RPMI7951 (cell line): ENCODE measurements at places on chromosomes 1 and 21. TPM values are rescaled to one million over a fixed set of nuclear protein-coding genes. Genes with fewer than 3 reads are reported as not detected.

DNA sequence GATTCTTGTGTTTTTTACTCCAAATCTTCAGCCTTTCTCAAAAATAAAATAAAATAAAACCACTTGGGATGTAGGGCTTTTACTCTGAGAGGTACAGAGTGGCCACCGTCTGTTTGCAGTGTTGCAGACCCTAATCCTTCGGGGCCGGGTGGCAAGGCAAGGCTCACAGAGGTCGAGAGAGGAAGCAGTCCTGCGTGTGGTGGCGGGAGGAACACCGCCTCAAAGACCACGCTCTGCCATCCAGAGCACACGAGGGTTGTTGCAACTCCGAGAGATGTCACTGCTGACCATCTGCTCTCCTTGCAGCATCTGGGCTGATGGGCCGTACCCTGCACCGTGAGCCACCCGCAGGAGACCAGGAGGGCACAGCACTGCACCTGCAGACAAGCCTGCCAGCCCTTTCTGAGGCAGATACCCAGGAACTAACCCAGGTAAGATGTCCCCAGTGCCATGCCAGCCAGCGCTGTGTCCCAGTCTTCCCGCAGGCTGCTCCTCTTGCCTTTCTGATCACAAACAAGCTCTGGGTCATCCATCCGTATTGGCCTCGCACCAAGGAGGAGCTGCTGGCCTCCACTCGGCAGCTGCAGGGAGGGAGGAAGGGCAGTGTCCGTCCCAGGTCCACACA is 31.5 kb downstream of the SNAP47 start:
- no peak for DNase-seq

DNA sequence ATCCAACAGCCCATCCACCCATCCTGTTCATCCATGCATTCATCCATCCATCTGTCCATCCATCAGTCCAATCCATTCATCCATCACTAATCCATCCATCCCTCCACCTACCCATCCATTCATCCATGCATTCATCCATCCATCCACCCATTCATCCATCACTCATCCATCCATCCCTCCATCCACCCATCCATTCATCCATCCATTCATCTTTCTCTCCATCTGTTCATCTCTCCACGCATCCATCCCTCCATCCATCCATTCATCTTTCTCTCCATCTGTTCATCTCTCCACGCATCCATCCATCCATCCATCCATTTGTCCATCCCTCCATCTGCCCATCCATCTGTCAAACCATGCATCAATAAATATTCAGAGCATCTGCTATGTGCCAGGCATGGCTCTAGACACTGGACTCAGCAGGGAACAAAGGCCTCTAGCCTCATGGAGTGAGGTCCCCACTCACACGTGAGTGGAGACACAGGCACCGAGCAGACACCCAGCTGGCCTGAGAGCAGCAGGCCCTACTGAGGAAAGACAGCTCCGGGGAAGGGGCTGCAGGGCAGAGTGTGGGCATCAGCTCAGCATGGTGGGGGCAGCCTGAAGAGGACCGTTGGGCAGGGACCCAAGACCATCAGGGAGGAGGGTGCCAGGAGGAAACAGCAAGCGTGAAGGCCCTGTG is 9.6 kb downstream of the KRTAP10-1 start:
- no peak for DNase-seq

GRCh38 chr21:46159390-46159789 is 4.0 kb upstream of the FTCD start:
- DNase-seq, result no peak

GRCh38 chr1:228956864-228957263 is 221.6 kb downstream of the RHOU start:
- DNase-seq, result no peak

GRCh38 chr1:231317306-231318014 is 20.2 kb downstream of the EXOC8 start:
- no peak for DNase-seq

- DNase-seq, result peak; percentile 36
These were observed 16.5 kb upstream of the ZC3H11B start for GRCh38 chr1:219629296-219629880.

DNA sequence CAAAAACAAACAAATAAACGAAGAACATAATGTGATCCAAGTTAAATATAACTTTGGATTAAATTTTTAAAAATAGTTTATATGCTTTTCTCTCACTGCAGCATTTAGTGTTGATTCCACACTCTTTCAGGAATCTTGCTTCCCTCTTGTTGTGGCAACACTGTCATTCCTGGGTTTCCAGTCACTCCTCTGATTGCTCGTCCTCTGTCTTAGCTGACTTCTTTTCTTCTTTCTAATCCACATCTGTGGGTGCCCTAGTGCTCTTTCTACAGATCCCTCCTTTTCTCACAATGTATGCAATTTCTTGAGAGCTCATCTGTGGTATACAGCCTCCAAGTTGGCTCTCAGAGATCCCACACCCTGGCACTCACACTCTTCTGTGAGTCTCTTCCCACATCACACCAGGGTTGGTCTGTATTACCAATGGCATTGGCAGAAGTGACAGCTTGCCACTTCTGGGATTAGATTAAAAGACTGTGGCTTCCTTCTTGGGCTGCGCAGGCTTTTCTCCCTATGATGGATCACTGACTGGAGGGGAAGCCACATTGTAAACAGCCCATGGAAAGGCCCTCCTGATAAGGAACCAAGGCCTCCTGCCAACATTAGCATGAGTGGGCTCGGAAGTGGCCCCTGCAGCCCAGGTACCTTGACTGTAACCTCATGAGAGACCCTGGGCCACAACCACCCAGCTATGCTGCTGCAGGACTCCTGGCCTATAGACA is 11.5 kb upstream of the MYOC start:
- no peak for DNase-seq

GRCh38 chr1:244337839-244338238 is 113.9 kb downstream of the ADSS2 start:
- no peak for DNase-seq

- DNase-seq, result no peak
These were observed 22.6 kb upstream of the RAP1GAP start for GRCh38 chr1:21691739-21692138.

The ACTL8 gene
- total RNA-seq, result 0.20 and 0.48 TPM in 2 replicates

The TTLL7 gene
- total RNA-seq, result 12.0 and 15.4 TPM in 2 replicates
